ENCODE measurements at places on chromosomes 6 and 20.

DNA sequence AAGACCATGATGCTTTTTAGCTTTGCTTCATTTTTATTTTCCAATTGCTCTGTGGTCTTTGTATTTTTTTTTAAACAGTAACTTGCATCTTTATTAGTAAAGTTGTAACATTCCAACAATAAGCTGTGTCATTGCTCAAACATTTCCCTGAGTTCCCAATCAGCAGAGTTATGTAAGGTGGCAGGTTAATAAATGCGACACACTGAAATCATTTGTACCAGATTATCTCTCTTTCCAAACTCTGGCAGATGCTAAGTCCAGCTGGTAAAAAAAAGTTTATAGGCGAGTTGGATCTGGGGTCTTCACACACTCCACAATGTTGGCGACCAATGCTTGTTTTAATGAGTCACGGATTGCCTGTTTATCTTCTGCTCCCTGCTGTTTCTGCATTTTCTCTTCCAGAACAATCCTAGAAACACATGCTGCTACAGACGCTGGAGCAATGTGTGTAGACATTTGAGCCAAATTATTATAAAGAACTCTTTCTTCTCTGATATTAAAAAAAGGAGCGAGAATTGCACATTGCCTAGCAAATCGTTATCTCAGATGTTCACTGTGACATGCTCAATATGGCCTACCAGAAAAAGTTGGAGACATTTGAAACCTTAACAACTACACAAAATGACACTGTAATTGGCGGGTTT is 113.6 kb upstream of the IFNGR1 start:
- DNase-seq: peak; percentile 48

GRCh38 chr6:67818322-67818721 is 816.8 kb upstream of the ADGRB3 start:
- no peak for DNase-seq

DNA sequence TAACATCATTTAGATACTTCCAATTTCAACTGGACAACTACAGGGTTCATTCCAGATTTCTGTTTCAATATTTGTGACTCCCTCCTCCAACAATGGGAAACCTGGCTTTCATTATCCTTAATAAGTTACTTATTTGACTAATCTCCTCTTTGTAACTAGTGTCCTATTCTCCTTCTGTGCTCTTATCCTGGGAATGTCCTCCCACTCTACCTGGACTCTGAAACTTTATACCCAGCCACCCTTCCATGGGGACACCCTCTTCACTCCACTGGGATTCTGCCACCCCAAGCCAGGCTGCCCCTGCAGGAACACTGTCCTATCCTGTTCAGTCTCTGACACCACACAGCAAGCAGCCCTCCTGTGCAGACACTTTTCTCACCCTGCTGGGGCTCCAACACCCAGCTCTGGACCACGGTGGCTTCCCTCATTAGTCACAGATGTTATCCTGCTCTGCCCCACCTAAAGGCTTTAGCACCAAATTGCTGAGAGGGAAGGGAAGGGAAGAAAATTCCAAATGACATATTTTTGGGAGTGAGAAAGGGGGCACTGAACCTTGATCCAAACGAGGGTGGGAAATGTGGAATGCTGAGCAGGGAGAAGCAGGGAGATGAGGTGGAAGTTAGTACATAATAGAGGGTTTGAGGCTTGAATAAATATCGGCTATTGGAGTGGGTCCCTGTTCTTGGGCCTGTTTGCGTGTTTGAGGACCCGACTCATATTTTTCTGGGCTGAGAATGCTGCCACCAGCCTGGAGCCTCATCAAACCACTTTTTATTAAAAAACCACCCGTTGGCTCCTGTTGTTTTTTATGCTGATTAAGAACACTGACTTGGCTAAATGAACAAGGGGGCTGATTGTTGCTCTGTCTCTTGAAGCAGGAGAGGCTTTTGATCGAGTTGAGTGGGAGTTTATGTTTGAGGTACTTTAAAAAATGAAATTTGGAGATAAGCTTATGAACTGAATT is 54.0 kb upstream of the AKIRIN2 start:
- DNase-seq: peak; percentile 3

GRCh38 chr20:4545526-4545925 is 176.2 kb upstream of the PRND start:
- no peak for DNase-seq

DNA sequence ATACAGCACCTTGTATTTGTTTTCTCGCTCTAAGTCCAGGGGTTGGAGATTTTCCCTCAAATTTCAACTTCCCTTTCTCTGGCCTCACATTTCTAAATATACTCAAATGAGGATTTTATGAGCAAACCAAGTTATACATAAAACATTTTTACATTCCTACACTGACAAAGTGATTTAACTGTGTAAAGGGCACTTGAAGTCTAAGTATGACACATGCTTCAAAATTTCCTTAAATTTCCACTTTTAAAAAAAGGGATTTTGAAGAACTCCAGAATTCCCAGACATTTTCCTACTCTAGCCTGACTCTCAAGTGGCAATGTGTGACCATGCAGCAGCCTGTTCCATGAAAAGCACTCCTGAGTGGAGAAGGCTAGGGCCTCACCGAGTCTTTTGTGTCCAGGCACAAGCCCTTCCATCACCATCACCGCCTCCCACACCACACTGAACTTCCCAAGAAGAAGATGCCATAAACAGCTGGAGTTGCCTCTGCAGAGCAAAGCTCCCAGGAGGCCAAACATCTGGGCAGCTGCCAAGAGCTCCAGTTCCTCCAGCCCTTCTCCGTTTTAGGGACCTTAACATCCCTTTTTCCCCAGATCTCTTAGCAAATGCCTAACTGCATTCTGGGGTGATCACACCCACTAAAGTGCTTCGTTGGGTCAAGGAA is 68.9 kb downstream of the NCR2 start:
- no peak for DNase-seq

GRCh38 chr20:57998981-57999464 is 229.4 kb downstream of the ANKRD60 start:
- no peak for DNase-seq

DNA sequence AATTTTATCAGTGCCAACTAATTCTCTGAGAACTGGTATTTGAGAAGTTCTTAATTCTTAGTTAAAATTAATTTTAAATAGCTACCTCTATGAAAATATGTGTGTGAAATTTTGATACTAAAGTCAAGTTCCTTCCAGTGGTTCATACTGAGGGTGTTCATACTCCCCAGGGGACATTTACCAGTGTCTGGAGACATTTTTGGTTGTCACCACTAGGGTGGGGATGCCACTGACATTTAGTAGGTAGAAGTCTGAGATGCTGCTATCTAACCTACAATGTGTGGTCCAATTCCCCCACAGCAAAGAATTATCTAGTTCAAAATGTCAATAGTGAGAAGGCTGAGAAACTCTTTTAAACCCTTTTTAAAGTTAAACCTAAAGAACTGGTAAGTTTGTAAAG is 463.8 kb downstream of the ADGRB3 start:
- DNase-seq: no peak

DNA sequence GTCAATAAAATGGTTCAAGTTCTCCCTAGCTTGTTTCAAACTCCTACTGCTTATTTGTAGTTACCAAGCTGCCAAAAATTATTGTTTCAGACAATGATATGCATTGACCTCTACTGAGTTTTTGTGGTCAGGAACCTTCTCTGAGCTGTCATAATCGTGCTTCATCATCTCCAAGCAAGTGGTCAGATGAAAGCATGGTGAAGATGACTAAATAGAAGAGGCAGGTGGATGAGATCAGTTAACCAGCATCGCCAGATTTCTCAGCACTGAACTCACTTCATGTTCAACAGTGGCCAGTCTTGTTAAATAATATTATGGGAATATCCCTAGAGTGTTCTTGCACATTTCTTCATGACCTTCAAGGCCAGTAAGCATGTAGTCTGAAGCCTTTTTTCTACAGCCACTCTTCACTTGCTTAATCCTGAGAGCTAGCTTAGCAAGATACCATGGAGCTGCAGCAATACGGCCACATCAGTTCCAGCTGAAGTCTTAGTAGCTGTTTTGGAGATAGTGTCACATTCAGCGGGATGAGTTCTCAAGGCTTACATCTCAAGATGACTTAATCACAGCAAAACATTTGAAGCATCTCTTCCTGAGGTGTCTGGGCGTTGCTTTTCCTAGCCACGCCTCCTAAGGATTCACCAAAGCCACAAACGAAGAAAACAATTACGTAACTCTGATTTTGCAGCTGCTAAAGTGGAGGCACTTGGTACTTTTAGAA is 101.6 kb upstream of the TMEM30A start:
- no peak for DNase-seq

- peak; percentile 91 for DNase-seq
Observed at GRCh38 chr6:15400572-15401004, 154.7 kb downstream of the JARID2 start.

- peak; percentile 12 for DNase-seq
Observed at GRCh38 chr6:123967905-123968304, 164.2 kb downstream of the NKAIN2 start.

DNA sequence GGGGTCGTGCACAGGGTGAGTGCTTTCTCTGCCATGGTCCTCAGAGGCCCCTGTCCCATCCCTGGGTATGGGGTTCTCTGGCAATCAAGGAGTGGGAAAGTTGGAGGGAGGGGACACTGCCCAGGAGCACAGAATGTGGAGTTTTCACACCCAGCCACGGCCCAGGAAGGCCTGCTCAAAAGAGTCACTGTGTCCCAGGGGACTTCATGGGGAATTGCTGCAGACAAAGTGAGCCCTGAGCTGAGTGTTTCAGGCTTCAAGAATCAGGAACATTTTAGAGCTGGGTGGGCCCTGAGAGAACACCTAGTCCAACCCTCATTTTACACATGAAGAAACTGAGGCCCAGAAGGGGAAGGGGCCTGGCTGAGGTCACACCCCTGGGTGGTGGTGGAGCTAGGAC is 5.7 kb downstream of the MAPK13 start:
- DNase-seq: no peak

GRCh38 chr6:32886681-32887383 is 32.8 kb downstream of the PSMB9 start:
- DNase-seq: no peak

- no peak for DNase-seq
Observed at GRCh38 chr6:47804821-47805220, 23.0 kb downstream of the OPN5 start.

DNA sequence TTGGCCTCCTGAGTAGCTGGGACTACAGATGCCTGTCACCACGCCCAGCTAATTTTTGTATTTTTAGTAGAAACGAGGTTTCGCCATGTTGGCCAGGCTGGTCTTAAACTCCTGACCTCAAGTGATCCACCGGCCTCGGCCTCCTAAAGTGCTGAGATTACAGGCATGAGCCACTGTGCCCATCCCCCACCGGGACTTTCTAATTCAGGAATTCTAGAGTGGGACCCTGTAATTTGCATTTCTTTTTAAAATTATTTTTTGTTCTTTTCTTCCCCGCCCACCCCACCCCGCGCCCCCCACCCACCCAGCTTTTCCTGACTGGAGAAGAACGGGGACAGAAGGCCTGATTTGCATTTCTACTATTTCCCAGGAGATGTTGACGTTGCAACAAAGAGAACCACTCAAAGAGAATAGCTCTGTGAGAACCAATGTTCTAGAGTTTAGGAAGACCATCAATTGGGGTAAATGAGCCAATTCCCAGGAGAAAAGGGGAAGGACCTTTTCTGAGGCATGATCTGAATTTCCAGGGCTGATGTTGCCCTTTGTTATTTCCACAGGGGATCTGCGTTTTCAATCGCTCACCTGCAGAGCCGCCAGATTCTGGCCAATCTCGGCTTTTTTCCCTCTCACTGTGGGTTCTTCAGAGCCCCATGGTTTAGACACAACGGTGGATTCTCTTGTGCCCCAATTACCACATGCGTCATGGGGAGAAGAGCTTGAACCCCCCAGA is 33.2 kb upstream of the TFAP2C start:
- no peak for DNase-seq

GRCh38 chr6:137323860-137324259 is 104.7 kb upstream of the IFNGR1 start:
- DNase-seq: no peak

- DNase-seq: peak; percentile 67
Observed at GRCh38 chr6:12544821-12545565, 171.6 kb upstream of the PHACTR1 start.

- DNase-seq: no peak
Observed at GRCh38 chr20:44597516-44597915, 15.1 kb downstream of the PKIG start.

DNA sequence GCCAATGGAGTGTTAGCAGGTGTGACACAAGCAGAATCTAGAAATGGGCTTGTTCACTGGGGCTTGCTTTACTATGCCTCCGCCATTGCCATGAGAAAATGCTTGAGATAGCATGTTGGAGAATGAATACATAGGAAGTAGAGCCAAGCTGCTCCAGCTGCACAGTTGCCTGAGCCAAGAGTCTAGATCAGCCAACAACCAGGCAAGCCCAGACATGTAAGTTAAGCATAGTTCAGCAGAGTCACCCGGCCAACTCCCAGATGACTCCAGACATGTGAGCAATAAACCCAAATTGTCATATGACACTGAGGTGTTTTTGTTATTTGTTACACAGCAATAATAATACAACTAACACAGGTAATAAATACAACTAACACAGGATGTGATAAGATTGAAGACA is 167.9 kb downstream of the HAO1 start:
- no peak for DNase-seq

DNA sequence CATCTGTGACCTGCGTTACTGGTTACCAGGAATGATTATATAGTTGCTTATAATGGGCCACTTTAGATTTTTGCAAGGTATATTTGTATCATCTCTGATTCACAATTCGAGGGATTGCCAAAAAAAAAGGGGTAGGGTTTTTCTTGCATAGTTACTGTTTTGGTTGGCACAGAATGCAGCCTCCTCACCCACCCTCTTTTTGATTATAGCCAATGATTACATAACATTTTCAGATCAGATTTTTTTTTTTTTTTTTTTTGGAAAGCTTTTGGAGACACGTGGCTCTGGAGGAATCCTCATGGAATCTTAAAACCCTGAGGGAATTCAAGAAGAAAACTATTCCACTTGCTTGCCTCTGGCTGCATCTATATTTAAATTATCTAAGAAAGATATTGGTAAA is 53.7 kb downstream of the UST start:
- no peak for DNase-seq

- DNase-seq: no peak
Observed at GRCh38 chr6:153956808-153957207, 82.2 kb upstream of the OPRM1 start.

DNA sequence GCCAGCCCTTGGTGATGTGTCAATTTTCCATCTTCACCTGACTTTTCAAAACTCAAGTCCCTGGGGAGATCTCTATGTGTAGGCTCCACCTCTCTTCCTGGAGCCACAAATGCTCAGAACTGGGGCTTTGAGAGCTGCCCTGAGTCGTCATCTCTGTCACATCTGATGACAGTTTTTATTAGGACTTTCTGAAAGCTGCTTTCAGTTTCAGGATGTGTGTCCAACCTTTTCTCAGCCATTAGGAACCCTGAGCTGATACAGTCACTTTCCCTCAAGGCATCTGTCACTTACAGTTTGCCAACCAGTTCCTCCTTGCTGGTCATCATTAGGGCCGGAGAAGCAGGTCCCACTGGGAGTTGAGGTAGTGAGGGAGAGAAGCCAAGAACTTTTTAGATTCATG is 365.9 kb upstream of the CHD6 start:
- no peak for DNase-seq

GRCh38 chr20:11682285-11682684 is 235.4 kb upstream of the BTBD3 start:
- no peak for DNase-seq

All from brain (organoid and tissue), 16 donors.